ENCODE measurements at places on chromosomes 5 and 9.

DNA sequence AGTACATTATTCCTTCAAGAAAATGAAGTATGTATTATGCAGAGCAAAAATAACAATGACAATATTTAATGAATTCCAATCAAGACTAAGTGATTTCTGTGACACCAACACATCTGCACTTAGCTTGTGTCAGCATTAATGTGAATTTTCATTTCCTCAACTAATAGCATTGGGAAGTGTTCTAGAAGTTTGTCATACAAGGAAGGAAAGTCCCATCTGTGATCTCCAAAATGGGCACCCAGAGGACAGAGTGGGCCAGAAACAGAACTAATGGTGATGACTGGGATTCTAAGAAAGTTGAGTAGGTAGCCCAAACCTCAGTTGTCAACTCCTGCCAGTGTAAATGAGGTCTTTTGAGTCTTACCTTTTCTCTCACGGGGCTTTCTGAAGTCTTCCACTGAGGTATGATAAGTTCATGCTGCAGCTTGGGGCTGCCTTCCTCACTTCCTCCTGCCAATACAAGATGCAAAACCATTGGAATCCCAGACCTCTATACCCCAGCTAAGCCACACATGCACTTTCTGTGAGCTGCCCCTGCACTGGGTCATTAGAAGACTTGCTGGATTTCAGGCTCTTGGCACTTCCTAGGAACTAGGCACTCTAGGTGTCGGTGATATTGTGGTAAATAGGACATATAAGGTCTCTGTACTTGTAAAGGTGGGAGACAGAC lies 4.9 kb downstream of the ADAM19 start:
- no peak for DNase-seq

DNA sequence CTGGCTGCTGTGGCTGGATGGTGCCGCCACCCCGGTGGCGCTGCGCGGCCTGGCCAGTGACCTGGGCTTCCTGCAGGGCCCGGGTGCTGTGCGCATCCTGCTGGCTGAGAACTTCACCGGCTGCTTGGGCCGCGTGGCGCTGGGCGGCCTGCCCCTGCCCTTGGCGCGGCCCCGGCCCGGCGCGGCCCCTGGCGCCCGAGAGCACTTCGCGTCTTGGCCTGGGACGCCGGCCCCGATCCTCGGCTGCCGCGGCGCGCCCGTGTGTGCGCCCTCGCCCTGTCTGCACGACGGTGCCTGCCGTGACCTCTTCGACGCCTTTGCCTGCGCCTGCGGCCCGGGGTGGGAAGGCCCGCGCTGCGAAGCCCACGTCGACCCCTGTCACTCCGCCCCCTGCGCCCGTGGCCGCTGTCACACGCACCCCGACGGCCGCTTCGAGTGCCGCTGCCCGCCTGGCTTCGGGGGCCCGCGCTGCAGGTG lies 17.5 kb downstream of the CRB2 start:
- DNase-seq = no peak

DNA sequence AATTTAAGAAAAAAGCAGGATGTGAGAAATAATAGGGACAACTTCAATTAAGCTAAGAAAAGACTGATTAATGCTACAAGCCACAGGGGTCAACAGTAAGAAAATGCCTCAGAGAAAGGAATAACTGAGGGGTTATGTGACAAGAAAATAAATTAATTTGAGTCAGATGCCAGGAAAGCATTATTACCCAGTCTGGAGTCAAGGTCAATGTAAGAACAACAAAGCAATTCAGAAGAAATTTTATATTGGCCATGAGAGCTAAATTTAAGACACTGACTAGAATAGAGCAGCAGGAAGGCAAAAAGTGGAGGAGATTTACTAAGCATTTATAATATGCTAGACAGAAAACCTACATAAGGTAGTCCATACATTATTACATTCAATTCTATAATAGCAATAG lies 73.5 kb downstream of the CDH10 start:
- DNase-seq = no peak

DNA sequence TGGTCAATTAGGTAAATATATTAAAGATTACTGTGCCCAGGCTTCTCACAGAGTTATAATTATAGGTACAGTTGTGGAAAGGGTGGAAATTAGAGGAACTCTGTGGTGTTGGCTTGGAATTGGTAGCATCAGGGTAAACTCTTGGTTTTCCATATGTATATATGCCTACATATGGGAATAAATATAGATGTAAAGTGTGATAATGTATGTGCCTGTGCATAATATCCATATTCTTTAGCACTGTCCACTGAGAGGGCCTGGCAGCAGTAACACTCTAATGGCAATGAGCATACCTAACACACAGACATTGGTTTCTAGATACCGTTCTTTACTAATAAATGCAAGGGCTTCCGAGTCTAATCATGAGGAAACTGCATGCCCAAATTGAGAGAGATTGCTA lies 4.0 kb upstream of the PTPDC1 start:
- no peak for DNase-seq

DNA sequence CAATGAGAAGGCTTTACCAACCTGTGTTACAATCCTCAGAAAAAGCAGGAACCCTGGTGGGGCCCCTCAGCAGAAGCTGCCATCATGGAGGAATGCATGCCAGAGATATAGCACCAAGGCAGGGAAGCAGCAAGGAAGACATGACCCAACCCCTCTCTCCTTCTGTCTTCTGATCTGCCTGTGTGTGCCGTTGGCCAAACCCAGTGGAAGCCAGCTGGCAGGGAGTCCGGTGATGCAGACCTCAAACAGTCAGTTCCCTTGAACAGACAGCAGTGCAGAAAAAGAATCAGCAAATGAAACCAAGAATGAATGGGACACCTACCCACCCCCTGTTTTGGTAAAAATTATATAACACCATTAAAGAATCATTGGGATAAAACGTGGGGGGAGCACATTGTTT lies 234.2 kb downstream of the ZNF608 start:
- no peak for DNase-seq

Measured in occipital lobe (tissue), 3 donors.